ENCODE measurements at places on chromosomes 4 and X. TPM values are rescaled to one million over a fixed set of nuclear protein-coding genes. Genes with fewer than 3 reads are reported as not detected.

CRLF2 gene
- polyA plus RNA-seq = not detected

CT45A1 gene
- polyA plus RNA-seq = not detected

EIF2S3 gene
- polyA plus RNA-seq = 202 TPM

CXCL11 gene
- 0.62 TPM for polyA plus RNA-seq

CSAG1 gene
- polyA plus RNA-seq = not detected

BEX1 gene
- polyA plus RNA-seq = 61.6 TPM

CYLC1 gene
- not detected for polyA plus RNA-seq

GRCh38 chrX:82627568-82627967 is 880.5 kb upstream of the POU3F4 start:
- no peak for DNase-seq

GRCh38 chrX:38375891-38376290 is 23.5 kb downstream of the OTC start:
- no peak for DNase-seq

DNA sequence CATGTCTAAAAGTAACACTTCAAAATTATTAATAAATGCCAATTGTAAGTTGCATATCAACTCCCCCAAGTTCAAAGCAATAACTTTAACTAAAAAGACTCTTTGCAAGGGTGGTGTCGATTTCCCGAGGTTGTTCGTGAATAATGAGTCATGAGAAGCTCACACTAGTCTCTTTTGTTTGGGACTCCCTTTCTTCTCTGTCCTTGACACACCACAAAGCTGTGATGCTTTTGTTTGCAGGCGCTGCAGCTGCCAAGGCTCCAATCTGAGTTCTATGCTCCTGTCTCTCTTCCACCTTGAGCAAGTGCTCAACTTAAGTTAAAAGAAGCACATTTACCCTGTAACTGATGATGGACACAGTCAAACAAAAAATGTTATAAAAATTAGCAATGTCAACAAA is 65.9 kb downstream of the FAT1 start:
- no peak for DNase-seq

DNA sequence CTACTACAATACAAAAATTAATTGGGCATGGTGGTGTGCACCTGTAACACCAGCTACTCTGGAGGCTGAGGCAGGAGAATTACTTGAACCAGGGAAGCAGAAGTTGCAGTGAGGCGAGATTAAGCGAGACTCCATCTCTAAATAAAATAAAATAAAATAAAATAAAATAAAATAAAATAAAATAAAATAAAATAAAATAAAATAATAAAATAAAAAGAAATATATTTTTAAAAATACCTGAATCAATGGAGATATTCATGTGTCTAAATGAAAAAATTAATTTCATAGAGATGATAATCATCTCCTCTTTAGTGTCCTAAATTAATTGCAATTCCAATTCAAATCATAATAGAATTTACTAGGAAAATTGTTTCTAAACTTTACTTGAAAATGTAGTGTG is 406.1 kb upstream of the POU3F4 start:
- DNase-seq = no peak

DNA sequence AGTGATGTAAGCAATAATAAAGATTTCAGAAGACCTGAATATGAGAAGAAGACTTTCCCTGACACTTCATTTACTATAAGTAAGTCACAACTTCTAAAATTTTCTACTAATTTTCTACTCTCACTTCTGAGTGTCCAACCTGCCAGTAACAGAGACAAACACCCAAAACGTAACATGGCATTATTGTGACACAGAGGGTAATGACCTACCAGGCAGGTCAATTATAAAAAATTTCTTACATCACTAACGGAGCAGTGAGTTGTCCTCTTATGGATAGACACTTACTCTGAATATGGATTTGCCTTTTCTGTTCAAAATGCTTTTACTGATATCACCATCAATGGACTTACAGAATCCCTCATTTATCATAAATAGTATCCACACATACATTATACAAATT is 405.9 kb upstream of the MAGEB16 start:
- DNase-seq = no peak

- no peak for DNase-seq
Measured at GRCh38 chr4:40202474-40202873, 5.6 kb downstream of the RHOH start.

GRCh38 chr4:150004481-150004880 is 73.8 kb upstream of the DCLK2 start:
- no peak for DNase-seq

GRCh38 chr4:25477221-25477620 is 100.2 kb downstream of the ANAPC4 start:
- no peak for DNase-seq

GRCh38 chrX:118345045-118345463 is 852 bp upstream of the WDR44 start:
- no peak for DNase-seq

DNA sequence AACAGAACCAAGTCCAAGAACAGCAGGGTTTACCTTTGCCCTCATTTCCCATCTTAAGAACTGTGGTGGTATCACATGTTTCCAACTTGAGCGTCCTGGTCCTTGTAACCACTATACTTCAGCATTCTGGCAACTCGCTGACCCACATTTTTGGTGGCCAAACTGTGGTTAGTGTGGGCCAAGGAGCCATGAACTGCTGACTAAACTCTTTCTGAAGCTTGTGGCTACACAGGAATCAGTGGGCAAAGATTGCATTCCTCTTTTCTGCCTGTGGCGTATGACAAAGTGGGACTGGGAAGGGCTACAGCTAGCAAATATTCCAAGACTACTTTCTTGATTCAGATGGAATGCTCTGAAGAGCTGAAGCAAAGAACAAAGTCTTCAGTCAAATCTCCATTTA is 106.3 kb upstream of the MID1 start:
- DNase-seq = no peak

DNA sequence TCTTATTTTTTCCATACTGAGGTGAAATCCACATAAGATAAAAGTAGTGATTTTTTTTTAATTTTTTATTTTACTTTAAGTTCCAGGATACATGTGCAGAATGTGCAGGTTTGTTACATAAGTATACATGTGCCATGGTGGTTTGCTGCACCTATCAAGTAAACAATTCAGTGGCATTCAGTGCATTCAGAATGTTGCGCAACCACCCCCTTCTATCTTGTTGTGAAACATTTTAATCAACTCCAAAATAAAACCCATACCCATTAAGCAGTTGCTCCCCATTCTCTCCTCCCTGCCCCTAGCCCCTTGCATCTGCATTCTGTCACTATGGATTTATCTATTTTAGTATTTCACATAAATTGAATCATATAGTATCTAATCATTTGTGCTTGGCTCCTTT is 121.2 kb downstream of the KLHL13 start:
- no peak for DNase-seq

DNA sequence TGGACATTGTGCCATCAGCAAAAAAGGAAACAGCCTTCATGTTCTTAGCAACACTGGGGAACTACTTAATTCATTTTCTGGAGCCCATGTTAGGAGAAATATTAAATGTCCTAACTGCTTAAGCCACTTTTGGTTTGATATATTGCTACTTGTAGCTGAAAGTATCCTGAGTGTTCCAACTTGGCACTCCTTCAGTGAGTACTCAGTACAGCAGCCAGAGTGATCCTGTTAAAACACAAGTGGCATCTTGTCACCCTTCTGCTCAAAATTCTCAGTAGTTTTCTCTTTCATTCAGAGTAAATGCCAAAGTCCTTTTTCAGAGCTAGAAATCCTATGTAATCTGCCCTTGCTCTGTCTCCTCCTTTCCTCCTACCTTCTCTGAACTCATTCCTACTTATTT is 522.0 kb downstream of the GRID2 start:
- DNase-seq = no peak

GRCh38 chr4:48989461-48990203 is 3.6 kb downstream of the CWH43 start:
- no peak for DNase-seq

DNA sequence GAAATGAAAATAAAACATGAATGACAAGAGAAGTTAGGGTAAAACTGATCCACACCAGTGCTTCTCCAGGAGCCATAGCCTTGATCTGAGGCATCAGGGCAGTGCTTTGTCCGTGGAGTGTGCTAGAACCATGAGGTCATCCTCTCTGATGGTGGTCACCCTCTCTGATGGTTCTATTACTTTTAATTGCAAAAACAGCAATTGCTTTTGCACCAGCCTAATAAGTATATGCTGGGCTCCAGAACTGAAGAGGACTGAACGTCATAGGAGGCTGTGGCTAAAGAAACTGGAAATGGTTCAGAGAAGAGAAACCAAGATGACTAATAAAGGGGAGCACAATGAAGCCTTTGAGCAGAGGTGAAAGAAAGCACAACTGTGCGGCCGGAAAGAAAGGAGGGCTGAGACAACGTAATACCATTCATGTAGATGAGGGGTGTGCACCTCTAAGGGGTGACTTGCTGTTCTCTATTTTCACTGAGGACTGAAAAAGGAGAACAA is 17.0 kb upstream of the TMEM154 start:
- no peak for DNase-seq

DNA sequence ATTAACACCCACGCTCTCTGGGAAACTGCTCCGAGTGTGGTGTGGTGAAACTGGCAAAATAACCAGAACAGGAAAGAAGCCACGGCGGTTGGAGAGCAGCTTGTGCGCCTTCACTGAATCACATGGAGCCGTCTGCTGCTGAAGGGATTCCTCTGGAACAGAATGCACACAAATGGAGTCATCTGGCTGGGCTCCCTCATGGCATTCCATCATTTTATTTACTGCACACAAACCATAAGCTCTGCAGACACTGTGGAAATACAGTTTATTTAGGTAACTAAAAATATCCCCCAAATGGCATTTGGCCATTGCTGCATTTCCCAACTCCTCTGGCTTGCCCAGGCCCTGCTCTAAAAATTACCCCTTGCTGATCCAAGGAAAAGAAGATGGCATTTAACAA is 187.0 kb upstream of the S100G start:
- DNase-seq = no peak

DNA sequence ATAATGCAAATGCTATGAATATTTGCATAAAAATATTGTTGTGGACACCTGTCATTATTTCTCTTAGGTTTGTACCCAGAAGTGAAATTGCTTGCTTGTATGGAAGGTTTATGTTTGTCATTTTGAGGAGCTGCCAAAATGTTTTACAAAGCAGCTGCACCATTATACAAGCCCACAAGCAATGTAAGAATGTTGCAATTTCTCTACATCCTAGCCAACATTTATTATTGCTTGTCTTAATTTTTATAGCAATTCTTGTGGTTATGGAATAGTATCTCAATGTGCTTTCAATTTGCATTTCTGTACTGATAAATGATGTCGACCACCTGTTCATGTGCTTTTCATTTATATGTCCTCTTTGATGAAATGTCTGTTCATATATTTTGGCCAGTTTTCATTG is 18.7 kb upstream of the RBMX start:
- DNase-seq = no peak

GRCh38 chr4:176927664-176928063 is 134.9 kb upstream of the VEGFC start:
- DNase-seq = no peak

DNA sequence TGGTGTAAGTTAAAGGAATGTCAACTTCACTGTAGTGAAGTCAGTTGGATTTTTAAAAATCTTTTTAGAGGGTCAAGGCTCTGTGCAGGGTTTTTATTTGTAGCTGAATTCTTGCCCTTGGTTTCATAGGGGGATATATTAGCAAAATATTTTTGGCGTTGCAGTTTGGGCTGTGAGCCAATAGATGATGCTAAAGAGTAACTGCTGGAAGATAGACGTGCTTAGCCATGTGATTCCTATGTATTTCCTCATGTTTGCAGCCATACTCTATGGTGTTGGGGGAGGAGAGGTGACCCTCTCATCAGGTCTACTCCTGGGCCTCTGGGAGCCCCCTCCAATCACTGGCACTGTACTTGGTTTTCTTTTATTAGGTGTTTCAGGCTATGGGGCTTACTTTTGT is 246.7 kb upstream of the ARHGAP24 start:
- DNase-seq = no peak

- DNase-seq = no peak
Measured at GRCh38 chrX:37010496-37010895, 2.3 kb downstream of the FAM47C start.

GRCh38 chr4:18241727-18242126 is 220.2 kb upstream of the LCORL start:
- no peak for DNase-seq

DNA sequence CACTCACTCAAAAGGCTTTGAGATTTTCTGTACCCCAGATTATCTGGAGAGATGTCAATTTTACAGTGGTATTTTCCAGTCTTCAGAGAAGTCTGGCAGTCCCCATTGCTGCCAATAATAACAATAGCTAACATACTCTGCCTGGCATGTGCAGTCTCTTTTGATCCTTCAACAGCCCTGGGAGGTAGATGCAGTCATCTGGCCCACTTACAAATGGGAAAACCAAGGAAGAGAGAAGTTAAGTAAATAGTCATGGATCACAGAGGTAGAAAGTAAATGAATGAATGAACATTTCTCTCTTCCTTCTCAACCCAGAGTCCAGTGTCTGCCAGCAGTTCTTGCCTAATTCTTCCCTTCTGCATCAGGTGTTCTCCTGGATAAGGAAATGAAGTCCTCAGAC is 113.0 kb upstream of the EDNRA start:
- no peak for DNase-seq

- no peak for DNase-seq
Measured at GRCh38 chr4:99165978-99166377, 21.9 kb upstream of the ADH4 start.

DNA sequence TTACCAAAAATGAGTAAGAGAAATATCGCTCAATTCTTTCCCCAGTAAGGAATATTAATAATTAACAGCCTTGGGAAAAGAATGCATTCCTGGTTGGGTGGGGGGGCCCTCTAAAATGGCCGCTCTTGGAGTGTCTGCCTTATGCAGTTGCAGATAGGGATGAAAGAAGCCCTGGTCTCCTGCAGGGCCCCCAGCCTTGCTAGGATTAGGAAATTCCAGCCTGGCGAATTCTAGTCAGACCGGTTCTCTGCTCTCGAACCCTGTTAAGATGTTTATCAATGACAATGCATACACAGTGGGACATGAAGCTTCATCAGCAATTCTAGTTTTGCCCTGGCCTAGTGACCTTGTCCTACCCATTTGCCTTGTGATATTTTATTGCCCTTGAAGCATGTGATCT is 1047.7 kb upstream of the GRID2 start:
- no peak for DNase-seq

DNA sequence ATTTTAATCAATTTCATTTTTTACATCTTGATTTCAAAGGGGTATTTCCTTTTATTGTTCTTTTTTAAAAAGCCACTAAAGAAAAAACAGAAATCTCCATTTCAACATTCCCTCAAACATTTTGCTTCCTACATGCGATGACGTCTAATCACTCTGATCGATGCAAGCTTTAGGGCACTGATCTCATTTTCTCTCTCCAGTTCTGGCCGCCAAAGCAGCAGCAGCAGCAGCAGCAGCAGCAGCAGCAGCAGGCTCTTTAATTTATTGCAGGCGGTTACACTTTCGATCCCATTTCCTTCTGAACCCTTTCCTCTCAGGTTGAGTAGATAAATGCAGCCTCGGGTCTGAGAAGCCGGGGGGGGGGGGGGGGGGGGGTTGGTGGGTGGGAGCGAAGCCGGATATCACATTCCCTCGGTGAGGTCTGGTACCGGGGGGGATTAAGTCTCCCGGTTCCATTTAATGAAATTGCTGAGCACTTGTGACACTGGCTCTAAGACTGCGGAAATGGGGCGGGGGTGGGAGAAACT is 3.4 kb upstream of the PCDH7 start:
- no peak for DNase-seq

All from left renal pelvis (tissue), 4 donors.